Stimulated activated CD4-positive, alpha-beta T cell treated with anti-CD3 and anti-CD28 coated beads, Interleukin-1b, Interleukin-23, amount 100 ng/mL, for 24 hours (primary cell): ENCODE measurements at places on chromosomes 1 and 21.

- no peak for DNase-seq
These were observed 4.8 kb upstream of the IL24 start for GRCh38 chr1:206892351-206892984.

GRCh38 chr1:39960431-39960958 is 5.5 kb downstream of the MFSD2A start:
- DNase-seq = no peak

DNA sequence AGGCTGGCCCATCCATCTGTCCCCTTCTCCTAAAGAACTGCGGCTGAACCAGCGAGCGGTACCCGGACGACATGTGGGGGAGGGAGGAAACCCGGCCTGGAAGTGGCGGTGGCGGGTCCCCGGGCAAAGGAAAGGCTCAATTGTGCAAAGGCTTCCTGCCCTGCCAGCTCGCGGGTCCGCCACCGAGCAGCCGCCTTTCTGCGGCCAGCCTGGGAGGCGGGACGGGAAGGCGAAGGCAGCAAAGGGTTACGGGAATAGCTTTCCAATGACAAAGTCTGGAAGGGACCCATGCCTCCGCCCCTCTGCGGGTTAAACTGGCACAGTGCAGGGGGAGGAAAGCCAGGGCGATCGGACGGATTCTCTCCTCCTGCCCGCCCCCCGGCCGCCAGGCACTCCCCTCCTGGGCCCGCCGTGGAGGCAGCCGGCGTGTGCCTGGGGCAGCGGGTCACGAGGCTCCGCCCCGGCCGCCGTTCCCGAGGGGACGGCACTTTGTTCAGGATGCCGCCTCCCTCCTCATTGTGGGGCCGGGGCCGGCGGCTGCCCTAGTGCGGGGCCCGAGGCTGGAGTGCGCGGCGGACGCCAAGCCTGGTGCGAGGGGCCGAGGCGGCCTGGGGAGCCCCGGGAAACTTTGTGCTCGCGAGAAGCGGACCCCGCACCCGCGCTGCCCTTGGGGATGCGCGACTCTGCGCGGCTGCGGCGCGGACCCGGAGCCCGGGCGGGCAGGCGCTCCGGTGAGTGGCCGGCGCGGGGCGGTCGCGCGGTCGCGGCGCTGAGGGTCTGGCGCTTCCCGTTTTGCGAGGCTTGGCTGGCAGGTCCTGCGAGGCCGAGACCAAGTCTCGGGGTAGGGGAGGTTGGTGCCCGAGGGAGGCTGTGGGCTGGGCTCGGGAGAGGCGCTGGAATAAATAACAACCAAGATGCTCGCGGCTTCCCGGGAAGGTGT is at the start of gene NAV1:
NAV1 (plus strand) TSS at position 516 of the 940 bp plus-strand sequence. CDS start 83,758 bp downstream, outside the sequence.
- DNase-seq = no peak

GRCh38 chr1:100354971-100355394 is 2.7 kb downstream of the CDC14A start:
- no peak for DNase-seq

DNA sequence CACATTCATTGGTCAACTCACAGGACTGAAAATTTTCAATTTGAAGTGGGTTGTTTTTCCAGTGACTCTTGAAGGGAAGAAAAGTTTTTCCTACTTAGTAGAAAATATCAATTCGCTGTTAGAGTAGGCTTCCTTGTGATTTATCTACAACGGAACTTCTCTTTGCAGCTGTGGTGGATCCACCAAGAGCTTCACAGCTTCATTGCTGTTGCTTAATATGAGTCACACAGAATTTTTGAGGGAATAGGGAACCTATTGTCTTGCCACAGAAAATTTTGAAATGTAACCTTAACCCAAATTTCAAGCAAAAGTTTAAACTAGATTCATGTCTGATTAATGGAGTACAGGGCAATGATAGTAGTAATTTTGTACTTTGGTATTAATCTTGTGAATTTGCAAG is 58.4 kb upstream of the IFI44L start:
- DNase-seq = no peak

DNA sequence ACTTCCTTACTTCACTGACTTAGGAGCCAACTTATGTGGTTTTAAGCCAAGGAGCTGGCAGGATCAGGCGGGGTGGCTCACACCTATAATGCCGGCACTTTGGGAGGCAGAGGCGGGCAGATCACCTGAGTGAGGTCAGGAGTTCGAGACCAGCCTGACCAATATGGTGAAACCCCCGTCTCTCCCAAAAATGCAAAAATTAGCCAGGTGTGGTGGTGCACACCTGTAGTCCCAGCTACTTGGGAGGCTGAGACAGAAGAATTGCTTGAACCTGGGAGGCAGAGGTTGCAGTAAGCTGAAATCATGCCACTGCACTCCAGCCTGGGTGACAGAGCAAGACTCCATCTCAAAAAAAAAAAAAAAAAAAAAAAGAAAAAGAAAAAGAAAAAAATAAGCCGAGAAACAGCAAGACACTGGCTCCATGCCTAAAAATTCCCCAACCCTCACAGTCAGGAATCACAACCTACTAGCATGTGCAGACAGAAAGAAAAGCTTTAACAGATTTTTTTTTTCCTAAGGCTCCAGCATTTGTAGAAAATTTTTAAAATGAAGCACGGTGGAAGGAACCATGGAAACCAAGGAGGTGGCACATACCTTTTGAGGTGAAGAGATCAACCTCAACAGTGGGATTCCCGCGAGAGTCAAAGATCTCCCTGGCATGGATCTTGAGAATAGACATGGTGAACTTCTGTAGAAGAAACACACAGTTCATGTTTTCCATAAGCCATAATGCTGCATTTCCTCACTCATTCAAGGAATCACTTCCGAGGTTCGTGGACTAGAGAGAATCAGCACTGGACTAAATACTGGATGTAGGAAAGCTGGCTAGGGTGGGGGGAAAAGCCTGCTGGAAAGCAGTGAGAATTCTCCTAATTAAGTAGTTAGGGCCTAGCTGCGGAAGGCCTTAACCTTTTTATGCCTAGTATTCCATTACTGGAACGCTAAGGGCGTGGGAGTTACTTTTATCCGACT is 4.0 kb downstream of the ENO1 start:
- DNase-seq = no peak

GRCh38 chr1:230064283-230064682 is 2.8 kb upstream of the GALNT2 start:
- no peak for DNase-seq

GRCh38 chr1:3676581-3677470 is 24.5 kb downstream of the TP73 start:
- no peak for DNase-seq

- DNase-seq = no peak
These were observed 40.1 kb upstream of the CXADR start for GRCh38 chr21:17472592-17473271.

- DNase-seq = no peak
These were observed 143.9 kb upstream of the UBE2U start for GRCh38 chr1:64059556-64059955.

- no peak for DNase-seq
These were observed 12.4 kb upstream of the TNFSF18 start for GRCh38 chr1:173063171-173063570.
